ENCODE measurements at places on chromosomes 5 and 9.

DNA sequence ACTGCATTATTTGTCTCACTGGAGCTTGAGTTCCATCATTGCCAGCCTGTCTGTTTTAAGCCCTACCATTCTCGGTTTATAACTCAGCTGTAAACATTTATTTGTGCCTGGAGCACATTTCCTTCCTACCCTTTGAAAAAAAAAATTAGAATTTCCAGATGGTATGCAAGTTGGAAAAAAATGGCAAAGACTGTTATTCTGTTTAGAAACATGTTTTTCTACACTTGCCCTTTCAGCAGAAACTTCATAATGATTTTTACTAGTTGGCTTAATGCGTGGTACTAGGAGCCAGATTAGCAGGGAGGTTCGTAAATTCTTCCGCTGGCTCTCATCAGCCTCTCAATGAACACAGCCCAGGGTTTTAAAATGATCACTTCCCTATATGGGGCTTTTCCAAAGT lies 238.8 kb upstream of the WWC1 start:
- no peak for DNase-seq

DNA sequence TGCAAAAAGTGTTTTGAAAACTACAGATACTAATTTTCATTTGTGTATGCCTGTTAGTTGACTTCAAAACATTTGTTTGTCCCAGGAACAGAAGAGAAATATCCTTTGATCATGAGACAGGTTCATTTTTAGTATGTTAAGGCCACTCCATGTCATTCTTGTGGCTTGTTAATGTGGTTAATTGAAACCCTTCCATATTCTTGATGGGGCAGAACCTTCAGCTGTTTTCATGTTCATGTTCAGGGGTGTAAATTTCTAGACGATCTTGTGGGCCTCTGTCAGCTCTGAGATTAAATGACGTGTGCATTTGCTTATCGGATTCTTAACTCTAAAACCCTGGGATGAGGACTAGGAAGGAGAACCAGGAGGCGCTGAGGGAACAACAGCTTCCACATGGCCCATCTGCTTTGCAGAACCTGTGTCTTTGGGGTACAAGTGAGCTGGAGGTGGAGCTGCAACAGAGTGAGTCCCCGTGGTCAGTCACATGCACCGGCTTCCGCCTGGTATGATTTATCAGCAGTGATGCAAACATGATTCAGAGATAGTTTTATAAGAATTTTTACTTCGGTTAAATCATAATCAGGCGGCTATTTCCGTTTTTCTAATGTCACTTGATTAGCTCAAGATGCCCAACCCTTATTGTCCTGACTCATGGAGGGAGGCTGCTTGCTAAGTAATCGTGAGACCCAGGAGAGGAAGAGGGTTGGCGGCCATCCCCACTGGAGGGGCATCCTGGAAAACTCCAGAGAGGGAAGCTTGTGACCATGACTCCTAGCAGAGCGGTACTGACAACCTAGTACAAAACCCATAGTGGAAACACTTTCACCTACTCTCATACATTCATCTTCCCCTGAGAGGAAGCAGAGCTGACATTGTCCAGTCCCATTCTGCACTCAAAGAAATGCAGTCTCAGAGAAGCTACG lies 138.4 kb downstream of the C9orf152 start:
- DNase-seq = peak; percentile 97

DNA sequence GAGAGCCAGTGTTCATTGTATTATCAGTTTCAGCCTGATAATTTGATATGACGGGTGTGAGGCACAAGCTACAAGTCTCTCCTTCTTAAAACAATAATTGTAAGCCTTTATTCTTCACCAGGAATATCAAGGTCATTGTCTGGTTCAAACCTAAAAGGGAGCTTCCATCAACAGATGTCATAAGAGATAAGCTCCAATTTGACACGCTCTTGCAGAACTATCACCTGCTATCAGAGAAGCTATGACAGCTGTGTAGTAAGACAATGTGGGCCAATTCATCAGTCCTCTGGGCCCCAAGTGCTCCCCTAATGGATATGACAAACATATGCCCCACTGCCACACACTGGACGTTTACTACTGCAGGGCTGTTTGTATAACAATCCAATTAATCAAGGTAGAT lies 1010.2 kb upstream of the DMAC1 start:
- no peak for DNase-seq

GRCh38 chr9:75108571-75108970 lies 20.3 kb downstream of the OSTF1 start:
- peak; percentile 74 for DNase-seq

- DNase-seq = no peak
Observed at GRCh38 chr9:113756476-113757192, 119.5 kb upstream of the ZNF618 start.

DNA sequence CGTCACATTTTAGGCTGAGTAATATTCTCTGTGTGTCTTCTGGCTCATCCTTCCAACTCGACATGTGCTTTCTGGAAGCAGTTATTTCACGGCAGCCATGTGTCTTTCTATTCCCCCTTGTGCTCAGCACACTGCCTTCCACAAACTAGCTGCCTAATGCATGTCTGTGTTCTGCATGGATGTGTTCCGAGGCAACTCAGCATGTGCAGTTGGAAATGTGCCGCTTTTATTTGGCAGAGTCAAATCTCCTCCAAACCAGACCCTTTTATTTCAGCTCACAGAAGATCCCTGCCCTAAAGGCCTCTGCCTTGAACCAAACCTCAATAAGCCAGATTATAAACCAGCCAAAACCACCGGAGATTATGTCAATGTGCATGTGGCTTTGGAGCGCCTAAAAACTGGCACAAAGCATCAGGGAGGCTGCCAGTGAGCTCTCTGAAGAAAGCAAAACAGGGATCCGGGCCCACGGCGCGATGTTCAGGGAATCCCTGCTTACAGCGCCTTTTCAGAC lies 360.2 kb downstream of the DEPDC1B start:
- no peak for DNase-seq

DNA sequence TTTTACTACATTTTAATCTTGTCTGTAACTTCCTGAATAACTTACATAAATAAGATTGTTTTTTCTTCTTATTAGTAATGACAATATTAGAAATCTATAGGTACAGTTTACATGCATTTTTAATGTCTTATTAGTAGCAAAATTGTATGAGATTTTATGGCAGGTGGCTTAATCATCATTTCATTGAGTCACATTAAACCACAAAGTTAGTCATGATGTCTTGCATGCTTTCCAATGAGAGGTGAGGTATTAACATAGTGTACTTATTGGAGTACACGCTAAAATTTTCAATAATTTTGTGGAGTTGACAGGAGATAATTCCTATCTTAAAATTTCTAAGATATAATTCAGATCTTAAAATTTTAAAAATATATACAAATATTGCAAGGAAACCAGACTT lies 989.6 kb upstream of the ARRDC3 start:
- DNase-seq = no peak

DNA sequence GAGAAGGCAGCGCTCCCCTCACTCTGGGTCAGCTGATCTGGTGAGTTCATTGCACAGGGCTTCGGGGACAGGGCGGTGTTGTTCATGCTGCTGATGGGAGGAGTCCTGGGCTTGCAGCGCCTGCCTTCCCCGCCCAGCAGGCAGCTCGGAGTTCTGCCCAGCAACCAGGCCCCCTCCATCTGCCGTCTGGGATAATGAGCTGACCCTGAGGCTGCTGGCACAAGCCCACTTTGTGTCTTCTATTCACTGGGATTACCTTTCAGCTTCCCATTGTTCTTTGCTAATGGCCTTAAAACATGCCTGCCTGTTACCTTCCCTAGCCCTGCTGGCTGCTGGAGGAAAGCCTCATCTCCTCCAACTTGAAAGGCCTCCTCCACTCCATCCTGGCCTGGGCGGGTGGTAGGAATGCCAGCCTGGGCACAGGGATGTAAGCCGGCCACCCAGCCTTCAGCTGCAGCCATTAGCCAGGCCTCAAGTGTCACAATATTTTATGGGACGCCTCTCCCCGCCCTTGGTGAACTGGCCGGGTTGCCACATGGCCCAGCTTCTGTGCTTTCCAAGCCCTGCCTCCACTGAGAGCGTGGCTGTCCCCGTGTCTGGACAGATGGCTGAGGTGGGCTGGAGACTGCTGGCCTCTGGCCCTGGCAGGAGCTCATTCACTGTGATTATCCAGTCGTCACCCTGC lies 70.4 kb downstream of the GADD45G start:
- no peak for DNase-seq

- DNase-seq = no peak
Observed at GRCh38 chr5:2582106-2582505, 169.4 kb downstream of the IRX2 start.

GRCh38 chr9:136970361-136970760 lies 6.9 kb upstream of the PTGDS start:
- DNase-seq = no peak

DNA sequence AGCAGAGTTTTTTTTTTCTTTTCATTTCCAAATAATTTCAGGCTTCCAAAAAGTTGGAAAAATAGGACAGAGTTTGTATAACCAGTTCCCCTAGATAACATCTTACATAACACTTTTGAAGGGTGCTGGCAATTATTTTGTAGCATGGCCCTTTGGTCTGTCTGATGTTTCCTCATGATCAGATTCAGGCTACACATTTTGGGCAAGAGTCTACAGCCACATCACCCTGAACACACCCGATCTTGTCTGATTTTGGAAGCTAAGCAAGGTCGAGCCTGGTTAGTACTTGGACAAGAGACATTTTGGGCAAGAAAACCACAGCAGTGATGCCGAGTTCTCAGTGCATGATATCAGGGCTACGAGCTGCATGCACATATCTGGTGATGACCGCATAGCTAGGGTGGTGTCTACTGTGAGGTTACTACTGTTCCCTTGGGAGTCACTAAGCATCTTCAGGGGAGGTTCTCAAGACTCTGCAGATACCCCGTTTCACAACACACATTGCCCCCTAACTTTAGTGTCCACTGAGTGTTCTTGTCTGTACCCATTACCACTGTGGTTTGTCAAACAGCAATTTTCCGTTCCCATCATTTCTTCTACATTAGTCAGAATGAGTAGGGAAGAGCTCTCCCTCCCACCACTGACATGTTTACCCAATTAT lies 86.2 kb downstream of the TTC39B start:
- DNase-seq = no peak

- no peak for DNase-seq
Observed at GRCh38 chr5:123845356-123846100, 333.6 kb downstream of the CSNK1G3 start.

DNA sequence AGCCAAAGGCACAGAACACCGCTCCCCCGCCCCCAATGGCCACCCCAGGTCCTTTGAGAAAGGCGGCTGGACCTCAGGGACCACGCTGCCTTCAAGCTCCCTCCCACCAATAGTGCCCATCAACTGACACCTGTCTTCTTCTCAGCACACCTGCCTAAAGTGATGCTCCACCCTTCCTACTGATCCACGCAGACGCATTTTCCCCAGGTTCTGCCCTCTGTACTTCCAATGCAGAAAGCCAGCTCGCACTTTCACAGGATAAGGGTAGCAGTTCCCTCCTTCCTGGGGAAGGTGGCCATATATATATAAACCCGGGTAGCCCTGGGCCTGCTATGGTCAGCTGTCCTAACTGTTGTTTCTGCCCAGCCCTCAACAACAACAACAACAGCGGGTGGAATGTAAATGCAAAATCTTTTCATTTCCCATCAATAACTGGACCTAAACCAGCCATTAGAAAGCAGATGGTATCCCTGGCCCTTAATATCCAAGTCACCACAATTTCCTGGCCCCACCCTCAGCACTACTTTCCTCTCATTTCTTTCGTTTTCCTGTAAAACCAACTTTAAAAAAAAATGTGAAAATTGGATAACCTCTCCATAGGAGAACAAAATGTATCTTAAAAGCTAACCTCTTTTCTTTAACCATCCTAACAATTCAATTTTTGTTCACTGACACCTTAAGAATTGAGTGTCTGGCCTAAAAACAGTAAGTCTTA lies 1.7 kb downstream of the GOLM1 start:
- no peak for DNase-seq

DNA sequence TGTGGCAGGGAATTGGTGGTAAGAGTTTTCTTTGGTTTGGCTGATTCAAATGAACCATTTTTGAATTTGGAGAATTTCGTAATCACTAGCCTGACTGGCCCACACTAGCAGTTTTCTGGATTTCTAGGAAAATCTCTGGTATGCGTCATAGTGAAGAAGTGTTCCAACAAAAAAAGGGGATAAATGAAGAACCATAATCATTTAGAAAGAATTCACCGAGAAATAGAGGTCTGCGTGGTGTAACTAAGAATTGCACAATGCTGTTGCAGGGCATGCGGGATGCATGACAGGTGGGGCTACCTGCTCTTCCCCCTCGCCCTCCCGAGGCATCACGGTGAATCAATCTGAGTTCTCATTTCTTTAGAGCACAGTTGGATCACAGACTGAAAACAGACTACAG lies 232.3 kb upstream of the PAPPA start:
- DNase-seq = no peak

GRCh38 chr9:126114850-126115460 lies 211.7 kb upstream of the MVB12B start:
- no peak for DNase-seq

- peak; percentile 7 for DNase-seq
Observed at GRCh38 chr5:141657937-141658545, 6.8 kb upstream of the FCHSD1 start.

- DNase-seq = no peak
Observed at GRCh38 chr5:15234911-15235310, 265.1 kb upstream of the FBXL7 start.

DNA sequence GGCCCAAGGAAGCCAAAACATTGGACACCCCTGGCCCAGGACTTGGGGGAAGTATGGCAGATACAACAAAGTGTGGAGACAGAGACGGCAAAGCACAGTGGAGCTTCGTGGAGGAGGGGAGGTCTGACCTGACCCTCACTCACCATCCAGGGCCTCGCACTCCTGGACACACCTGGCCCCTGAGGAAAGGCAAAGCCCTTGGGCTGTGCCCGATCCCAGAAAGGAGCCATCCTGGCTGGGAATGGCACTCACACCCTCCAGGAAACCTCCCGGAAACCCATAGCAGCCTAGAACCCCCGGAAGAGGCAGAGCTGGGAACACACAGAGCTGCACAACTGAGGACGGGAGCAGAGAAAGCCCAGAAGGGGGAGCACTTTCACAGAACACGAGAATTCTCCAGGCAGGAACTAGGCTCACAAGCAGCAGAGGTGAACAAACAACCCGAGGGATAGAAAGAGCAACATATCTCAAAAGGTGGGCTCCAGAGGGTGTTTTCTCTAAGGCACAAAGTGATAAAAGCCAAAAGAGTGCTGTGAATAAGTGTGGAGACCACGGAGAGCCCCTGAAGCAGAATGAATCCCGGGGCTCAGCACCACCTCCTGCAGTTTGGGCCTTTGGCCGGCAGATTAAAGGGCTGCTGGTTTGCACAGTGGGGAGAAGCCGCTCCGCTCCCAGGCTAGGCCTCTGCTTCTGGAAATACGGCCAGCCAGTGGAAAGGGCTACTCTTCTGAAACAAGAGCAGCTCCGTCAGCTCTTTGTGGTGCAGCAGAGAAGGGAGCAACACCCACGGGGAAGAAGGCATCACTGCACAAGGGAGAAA lies 108.2 kb downstream of the UBE2R2 start:
- no peak for DNase-seq

GRCh38 chr9:117868594-117868993 lies 164.4 kb downstream of the TLR4 start:
- DNase-seq = no peak

GRCh38 chr5:43000111-43000840 lies 39.8 kb downstream of the ANXA2R start:
- no peak for DNase-seq
